ENCODE measurements at places on chromosomes 16 and 17.

- no peak for DNase-seq
Measured at GRCh38 chr17:80461528-80462160, 14.8 kb downstream of the NPTX1 start.

- peak; percentile 63 for DNase-seq
Measured at GRCh38 chr17:75749545-75750389, 15.2 kb downstream of the GALK1 start.

GRCh38 chr16:71526111-71526631 is at the start of gene CHST4:
CHST4 (plus strand) TSS chr16:71526426; CDS start chr16:71536678, 10,252 bp downstream.
- DNase-seq, result peak; percentile 66

GRCh38 chr17:30380643-30381339 is 2.1 kb downstream of the CPD start:
- DNase-seq, result no peak

DNA sequence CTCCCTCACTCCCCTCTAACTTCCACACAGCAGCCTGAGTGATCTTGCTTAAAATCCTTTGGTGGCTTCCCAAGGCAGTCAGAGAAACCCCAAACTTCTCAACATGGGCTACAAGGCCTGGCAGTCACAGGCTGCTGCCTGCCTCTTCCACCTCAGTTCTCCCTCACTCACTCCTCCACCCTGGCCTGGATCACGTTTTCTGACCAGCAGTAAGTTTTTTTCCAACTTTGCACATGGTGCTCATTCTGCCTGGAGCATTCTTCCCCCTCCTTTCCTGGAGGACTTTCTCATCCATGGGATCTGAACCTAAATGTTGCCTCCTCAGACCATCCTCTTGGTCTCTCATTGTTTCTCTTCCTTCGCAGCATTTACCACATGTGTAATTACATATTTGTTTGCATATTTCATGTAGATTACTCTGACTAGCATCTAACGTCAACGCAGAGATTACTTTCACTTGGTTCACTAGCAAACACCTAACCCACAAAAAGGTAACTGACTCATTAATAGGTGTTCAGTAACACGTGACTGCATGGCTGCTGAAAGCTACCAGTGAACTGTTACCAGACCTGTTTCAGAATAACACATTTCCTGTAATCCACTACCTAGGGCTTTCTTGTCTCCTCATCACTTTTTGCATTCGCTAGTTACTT is 17.1 kb downstream of the GNA13 start:
- DNase-seq, result no peak

DNA sequence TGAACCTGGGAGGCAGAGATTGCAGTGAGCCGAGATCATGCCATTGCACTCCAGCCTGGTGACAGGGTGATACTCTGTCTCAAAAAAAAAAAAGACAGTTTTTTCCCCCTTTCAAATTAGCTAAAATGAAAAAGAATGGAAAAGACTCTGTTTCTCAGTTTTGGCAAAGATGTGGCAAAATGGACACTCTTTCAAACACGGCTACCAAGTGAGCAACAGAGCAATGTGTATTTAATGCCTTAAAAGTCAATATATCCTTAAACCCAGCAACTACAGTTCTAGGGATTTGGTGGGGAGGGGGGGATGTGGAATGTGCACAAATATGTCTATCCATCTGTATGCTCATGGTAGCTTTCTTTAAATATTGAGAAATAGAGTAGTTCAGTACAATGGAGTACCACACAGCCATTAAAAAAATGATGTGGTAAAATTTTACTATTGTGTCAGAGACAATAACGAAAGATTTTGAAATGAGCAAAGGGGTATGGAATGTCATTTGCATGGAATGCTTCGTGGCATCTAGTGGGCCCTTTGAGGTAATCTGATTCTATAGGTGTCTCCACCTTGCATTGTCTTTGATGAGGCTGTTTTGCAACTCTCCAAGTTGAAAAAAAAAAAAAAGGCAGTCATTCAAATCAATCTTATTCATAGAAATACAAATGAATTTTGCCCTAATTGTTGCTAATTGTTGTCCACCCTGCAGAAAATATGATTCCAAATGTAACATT is 108.1 kb downstream of the AXIN2 start:
- DNase-seq, result no peak

GRCh38 chr17:27572665-27573064 is 58.3 kb upstream of the LGALS9 start:
- peak; percentile 40 for DNase-seq

GRCh38 chr16:68642436-68643101 is 2.5 kb upstream of the CDH3 start:
- peak; percentile 19 for DNase-seq

- no peak for DNase-seq
Measured at GRCh38 chr17:65737451-65737850, 176.0 kb upstream of the AXIN2 start.

- DNase-seq, result no peak
Measured at GRCh38 chr16:58510097-58510775, 5.1 kb upstream of the SETD6 start.

DNA sequence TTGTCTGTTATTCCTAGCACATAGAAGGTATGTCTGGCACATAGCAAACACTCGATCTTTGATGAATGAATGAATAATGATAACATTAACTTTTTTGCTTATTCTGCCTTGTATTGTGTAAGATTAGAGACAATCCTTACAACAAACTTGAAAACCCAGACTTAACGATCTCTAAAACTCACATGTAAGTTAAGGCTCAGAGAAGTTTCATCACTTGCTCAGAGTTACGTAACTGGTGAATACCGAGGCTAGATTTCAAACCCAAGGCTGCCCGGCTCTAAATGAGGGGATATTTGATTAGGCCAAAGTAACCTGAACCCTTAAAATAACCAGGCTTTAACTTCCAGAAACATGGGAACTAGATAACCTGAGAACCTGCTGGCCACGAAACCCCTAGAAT is 22.3 kb downstream of the CAPNS2 start:
- no peak for DNase-seq

- DNase-seq, result no peak
Measured at GRCh38 chr17:77142689-77143088, 1.9 kb downstream of the SEC14L1 start.

DNA sequence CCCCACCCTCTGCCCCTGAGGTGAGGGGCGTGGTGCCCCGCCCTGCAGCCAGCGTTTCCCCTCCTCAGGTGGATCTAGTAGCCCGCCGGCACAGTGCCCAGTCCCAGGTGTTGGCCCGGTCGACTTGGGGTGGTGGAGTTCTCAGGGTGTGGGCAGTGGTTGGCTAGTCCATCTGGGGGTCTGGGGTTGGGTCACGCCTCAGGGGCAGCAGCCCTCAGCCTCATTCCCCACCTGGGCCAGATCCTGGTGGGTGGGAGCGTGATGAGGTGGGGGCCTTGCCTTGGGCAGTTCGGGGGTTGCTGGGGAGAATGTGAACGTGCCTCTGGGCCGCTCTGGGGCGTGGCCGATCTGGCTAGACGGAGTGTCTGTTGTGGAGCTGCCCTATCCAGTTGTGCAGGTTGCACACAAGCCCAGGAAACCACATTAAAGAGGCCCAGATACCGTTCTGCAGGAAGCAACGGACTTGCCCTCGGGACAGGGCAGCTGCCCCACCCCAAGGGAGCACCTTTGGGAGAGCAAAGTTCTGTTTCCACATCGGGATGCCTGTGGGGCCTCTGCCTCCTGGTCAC is 32.0 kb downstream of the GSE1 start:
- DNase-seq, result no peak

DNA sequence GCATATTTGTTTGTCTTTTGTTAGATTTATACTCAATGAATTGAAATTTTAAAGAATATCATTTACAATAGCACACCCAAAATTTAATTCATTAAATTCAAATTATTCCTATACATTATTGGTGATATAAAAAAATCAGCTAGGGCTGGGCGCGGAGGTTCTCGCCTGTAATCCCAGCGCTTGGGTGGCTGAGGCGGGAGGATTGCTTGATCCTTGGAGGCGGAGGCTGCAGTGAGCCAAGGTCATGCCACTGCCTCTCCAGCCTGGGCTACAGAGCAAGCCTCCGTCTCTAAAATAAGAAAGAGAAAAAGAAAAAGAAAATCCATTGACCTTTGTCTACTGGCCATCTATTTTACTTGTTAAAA is 4.5 kb upstream of the PRDM7 start:
- no peak for DNase-seq

- DNase-seq, result no peak
Measured at GRCh38 chr17:82392209-82392920, 20.8 kb downstream of the UTS2R start.

DNA sequence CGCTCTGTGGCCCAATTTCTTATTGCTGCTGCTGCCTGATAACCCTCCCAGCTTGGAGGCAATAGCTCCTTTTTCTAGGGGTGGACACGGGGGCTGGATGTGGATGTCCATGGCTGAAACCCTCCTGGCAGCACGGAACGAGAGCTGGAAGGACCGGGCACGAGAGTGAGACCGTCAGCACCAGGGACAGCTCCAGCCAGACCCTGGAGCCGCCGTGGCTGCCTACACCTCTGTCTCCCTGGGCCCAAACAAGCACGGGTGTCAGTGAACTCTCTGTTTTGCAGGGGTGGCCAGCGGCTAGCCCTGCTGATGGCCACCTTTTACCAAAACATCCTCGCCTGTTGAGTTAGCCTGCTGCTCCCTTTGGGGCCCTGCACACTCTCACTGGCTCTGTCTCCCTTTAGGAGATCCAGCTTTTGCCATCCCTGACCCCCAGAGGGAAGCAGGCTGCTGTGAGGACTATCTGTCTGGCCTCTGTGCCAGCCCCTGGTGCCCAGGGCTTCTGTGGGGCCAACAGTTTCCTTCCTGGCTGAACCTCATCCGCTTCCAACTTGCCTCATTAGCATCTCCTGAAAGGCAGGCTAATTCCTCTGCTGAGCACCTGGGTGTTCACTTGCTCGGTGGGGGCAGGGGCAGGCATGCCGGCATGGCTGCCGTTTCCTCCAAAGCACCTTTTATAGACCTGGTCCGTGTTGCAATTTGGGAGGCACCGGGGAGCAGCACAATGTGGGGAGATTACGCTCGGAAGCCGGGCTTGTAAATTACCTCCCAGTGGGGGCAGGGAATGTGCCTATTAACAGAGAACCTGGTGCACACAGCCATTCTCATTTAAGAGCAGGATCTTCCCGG is 118.1 kb downstream of the ENGASE start:
- peak; percentile 11 for DNase-seq

DNA sequence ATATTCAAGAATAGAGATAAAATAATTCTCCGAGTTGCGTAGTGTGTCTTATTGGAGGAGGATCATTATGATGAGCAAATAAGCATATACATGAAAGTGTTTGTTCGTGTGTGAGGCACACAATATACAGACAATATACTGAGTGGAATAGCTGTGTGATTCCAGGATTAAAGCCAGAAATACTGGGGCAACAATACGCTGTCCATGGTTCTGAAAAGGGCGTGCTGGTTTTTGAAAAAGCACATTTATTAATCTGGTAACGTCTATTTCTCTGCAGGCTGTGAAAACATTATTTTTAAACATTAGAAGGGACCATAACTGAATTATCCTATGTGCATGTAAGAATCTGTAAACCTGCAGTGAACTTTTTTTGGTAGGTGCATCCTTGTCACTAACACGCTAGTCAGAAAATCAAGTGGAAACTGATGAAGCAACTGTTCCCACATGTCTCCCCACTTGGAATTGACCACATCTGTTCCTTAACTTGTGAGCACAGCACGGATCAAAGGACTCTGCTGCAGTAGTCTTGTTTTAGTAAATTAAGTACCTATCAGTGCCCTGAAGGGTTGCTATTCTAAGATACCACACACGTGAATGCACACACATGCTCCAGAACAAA is 346.0 kb downstream of the GRIN2A start:
- peak; percentile 16 for DNase-seq

GRCh38 chr17:61393550-61393903 is 6.1 kb upstream of the TBX2 start:
- no peak for DNase-seq

GRCh38 chr17:56896968-56897359 is 16.9 kb downstream of the TRIM25 start:
- no peak for DNase-seq

DNA sequence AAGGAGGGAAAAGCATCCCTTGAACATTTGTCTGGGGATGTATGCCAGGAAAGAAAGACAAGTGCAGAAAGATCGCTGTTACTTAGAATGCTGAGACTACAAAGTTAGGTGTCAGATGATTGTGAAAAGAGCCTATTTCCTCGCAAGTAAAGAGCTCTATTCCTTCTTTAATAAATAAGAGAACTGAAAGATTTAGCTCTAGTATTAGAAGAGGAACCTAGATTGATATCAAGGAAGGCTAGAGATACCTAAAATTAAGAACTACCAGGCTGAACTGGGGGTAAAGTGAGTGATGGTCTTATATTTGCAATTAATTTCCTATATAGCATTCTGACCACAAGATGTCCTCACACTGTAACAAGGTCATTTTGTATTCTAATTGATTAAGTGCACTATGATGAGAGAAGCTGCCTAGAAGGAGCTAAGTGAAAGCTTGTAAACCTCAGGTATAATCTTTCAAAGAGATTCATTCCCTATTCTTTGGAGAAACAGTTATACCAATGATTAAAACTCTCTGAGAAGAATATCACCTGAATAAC is 62.3 kb downstream of the SSH2 start:
- no peak for DNase-seq

GRCh38 chr17:29383686-29384085 is 6.5 kb upstream of the TAOK1 start:
- no peak for DNase-seq

GRCh38 chr17:1183171-1183873 is 3.5 kb upstream of the ABR start:
- peak; percentile 58 for DNase-seq

- no peak for DNase-seq
Measured at GRCh38 chr16:17365591-17366298, 105.0 kb downstream of the XYLT1 start.

- no peak for DNase-seq
Measured at GRCh38 chr17:58091024-58091567, 7.9 kb downstream of the DYNLL2 start.

DNA sequence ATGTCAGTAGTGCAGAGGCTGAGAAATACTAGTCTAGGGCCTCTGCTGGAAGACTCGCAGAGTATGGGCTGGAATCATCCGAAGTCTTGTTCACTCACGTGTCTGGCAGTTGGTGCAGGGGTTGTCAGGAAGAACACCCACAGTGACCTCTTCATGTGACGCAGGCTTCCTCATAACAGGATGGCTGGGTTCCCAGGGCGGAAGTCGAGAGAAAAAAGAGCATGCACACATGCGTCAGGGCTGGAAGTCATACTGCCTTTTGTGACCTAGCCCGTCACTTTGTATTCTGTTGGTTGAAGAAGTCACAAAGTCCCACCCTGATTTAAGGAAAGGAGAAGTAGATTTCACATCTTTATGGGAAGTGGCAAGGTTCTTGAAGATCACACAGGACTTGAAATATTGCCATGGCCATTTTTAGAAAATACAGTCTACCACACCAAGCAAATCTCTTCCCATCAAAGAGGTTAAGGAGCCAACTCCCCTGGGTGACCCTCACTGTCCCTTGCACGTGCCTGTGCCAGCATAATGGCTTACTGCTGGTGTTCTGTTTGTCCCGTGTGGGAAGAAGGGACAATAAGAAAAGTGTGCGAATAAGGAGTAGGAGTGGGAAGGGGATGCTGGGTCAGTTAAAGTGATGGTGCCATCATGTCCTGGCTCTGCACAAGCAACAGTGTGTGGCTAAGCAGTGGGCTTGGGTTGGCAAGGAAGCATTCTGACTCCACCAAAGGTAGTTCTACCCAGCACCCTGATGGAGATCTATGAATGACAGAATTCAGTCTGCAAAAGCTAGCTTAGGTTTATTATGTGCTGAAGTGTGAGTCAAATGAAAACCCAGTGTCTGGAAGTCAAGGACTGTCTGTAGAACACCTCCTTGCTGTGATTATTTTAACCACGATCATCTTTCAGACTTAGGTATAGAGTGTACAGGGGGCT is 28.1 kb downstream of the HEATR3 start:
- DNase-seq, result peak; percentile 83

GRCh38 chr17:60802377-60802776 is 124.7 kb downstream of the BCAS3 start:
- no peak for DNase-seq

GRCh38 chr16:17832738-17833137 is 362.0 kb upstream of the XYLT1 start:
- DNase-seq, result no peak

All from brain microvascular endothelial cell (primary cell).